AG04450 (cell line): ENCODE measurements at places on chromosomes 13 and 19. TPM values are rescaled to one million over a fixed set of nuclear protein-coding genes. Genes with fewer than 3 reads are reported as not detected.
A peak's percentile ranks its signal among the peaks of the same experiment; 100 is the strongest.

The ZNF563 gene
- 1.8 and 2.3 TPM in 2 replicates for polyA plus RNA-seq

- no peak for DNase-seq
These were observed 30.0 kb downstream of the TSSK6 start for GRCh38 chr19:19485161-19485997.

DNA sequence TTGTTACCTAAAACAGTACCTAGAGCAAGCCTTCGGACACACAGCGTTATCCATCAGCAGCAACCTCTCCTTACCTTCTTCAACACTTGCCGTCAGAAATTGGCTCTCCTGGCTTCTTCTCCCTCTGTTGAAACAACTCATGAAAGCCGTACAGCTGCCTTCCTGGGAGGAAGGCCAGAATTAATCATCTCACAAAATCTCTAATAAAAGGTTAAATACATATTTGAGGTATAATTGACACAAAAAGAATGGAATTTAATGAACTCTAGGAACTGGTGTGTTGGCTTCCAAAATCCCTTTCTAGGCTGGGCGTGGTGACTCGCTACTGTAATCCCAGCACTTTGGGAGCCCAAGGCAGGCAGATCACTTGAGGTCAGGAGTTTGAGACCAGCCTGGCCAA is 37.3 kb upstream of the GTF2F2 start:
- DNase-seq: peak; percentile 18

DNA sequence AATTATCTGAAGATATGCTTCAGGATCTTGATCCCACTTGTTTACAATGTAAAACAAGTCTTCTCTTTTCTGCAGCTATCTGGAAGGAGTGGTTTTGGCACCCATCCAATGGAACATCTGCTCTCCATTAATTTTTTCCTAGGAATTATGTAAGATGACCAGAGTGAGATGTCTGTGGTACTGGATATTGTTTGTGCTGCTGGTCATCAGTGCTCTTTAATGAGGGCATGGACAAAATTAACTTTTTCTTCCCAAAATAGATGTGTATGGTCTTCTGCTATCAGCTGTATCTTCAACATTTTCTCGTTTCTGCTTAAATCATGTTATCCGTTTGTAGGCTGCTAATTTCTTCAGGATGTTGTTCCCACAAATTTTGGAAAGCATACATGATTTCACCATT is 415.4 kb upstream of the KLHL1 start:
- no peak for DNase-seq

GRCh38 chr13:20901668-20902437 is 693 bp downstream of the XPO4 start:
- DNase-seq: no peak

- no peak for DNase-seq
These were observed 520 bp downstream of the ZNF787 start for GRCh38 chr19:56120371-56121179.

The LILRB3 gene
- not detected in 2 replicates for polyA plus RNA-seq

The ZNF723 gene
- not detected in 2 replicates for polyA plus RNA-seq

DNA sequence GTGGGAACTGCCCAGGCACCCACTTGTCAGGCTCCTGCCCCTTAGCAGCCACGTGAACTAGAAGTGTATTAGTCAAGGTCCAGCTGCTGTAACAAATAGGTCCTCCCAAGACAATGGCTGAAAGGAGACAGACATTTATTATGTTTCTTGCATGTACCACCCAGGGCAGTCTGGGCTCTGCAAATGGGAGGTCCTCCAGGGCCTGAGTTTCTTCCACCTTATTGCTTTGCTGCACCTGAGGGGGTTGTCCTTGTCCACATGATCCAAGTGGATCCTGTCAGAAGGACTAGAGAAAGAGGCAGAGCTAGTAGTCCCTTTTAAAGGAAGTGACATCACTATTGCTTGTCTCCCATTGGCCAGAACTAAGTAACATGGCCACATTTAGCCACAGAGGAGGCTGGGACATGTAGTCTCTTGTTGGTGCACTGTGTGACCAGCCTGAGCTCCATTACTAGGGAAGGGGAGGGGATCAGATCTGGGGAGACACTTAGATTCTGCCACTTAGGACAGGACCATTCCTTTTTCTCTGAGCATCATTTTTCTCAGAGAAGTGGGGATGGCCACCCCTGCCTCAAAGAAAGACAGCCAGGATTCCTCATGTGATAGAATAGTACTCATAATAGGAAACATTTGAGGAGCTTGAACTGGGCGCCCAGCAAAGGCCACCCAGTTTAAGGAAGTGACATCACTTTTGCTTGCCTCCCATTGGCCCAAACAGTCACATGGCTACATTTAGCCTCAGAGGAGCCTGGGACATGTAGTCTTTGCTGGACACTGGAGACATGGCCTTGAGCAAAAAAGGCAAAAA is 15.1 kb downstream of the CC2D1A start:
- no peak for DNase-seq

- DNase-seq: peak; percentile 99
These were observed 6.0 kb downstream of the EHD2 start for GRCh38 chr19:47719047-47719859.

DNA sequence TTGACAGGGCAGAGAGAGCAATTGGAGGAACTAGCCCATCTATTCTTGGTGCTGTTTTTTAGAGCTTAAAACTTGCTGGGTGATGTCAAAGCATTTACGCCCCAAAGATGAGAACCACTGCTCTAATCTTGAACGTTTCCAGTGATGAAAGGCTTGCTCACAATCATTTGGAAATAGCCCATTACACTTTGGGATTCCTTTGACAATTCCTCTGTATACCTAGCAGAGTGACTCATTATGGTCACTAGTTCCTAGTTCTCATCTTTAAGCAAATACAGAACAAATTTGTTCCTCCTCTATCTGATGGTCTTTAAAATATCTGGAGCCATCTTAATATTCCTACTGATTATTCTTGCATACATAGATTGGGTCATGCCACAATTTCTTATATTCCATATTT is 112.3 kb downstream of the GPC6 start:
- no peak for DNase-seq

GRCh38 chr19:30367006-30367405 is 5.2 kb upstream of the ZNF536 start:
- no peak for DNase-seq

- DNase-seq: no peak
These were observed 8.0 kb downstream of the FRY start for GRCh38 chr13:32039528-32039927.

DNA sequence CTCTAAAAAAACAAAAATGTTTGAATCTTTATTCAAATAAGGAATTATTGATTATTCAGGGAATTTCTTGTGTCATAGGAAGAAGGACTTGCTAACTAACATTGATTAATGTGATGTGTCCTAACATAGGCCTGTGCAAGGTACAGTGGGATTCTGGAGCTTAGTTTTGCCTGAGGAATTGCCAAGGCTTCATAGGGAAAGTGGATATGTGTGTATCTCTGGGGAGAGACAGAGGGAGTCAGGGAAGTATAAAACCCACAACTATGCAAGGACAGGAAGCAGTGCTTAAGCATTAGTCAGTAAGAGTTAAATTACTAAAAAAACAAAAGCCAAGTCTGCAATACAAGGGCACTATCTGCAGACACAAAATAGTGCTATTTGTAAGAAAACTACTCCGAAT is 59.6 kb downstream of the WDFY2 start:
- DNase-seq: peak; percentile 79

GRCh38 chr19:38729653-38730469 is 14.4 kb downstream of the CAPN12 start:
- DNase-seq: no peak

- no peak for DNase-seq
These were observed 654 bp downstream of the CEP89 start for GRCh38 chr19:32971012-32971595.

DNA sequence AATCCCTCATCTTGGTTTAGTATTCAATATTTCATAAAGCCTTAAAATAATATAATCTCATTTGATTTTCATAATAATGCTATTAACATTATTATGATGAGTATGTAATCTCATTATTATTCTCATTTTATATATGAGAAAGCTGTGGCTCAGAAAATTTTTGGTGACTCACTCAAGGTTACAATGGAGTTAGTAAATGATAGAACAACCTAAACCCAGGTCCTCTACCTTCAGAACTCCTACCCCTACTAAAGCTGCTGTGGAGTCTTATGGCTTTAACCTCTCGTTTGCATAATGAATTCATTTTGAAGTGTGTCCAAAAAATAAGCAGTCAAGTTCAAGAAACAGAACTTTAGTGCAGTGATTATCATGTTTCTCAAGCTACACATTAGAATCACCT is 226.3 kb downstream of the TBC1D4 start:
- no peak for DNase-seq

GRCh38 chr19:18023622-18024251 is 15.8 kb downstream of the ARRDC2 start:
- no peak for DNase-seq

DNA sequence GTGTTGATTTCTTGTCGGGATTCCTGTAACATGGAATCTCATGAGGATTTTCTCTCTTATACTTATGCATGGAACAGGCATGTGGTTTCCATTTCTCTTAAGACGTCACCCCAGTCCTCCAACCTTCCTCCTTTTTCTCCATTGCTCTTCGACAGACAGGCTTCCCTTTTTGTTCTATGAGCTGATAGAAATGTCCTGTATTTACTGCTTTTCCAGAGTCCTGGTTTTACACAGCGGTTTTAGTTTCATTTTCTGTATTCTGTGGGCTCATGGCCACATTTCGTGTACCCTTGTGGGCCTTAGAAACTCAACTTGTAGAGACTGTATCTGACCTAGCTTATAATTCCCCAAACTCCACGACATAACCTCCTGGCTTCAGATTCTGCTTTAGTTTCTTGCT is 113.1 kb downstream of the PAN3 start:
- no peak for DNase-seq

The NEK5 gene
- 0.04 TPM in 2 replicates for polyA plus RNA-seq

The IRF2BP1 gene
- polyA plus RNA-seq: 5.0 and 6.5 TPM in 2 replicates

The CD177 gene
- 0.19 and 0.41 TPM in 2 replicates for polyA plus RNA-seq

The PINLYP gene
- 1.8 and 2.7 TPM in 2 replicates for polyA plus RNA-seq

The PODNL1 gene
- 2.8 and 3.4 TPM in 2 replicates for polyA plus RNA-seq

DNA sequence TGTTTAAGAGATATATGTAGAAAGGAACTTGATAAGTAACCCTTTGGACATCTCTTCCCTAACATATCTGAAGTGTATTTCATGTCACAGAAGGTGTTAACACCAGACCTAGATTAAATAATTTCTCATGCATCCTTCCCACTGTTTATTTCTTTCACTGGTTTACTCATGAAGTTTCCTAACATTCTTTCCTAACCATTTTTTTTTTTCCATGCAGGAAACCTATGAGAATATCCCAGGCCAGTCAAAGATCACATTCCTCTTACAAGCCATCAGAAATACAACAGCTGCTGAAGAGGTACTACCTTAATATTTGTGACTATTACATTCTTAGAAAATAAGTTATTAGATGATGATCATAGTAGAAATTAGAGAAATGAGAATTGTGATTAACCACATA is 28.8 kb downstream of the IPO5 start:
- no peak for DNase-seq
